ENCODE measurements at places on chromosomes 3 and 15.

GRCh38 chr15:71732636-71733035 lies 77.7 kb upstream of the NR2E3 start:
- DNase-seq: no peak

- peak; percentile 81 for DNase-seq
Observed at GRCh38 chr15:34366271-34367065, 528 bp downstream of the LPCAT4 start.

DNA sequence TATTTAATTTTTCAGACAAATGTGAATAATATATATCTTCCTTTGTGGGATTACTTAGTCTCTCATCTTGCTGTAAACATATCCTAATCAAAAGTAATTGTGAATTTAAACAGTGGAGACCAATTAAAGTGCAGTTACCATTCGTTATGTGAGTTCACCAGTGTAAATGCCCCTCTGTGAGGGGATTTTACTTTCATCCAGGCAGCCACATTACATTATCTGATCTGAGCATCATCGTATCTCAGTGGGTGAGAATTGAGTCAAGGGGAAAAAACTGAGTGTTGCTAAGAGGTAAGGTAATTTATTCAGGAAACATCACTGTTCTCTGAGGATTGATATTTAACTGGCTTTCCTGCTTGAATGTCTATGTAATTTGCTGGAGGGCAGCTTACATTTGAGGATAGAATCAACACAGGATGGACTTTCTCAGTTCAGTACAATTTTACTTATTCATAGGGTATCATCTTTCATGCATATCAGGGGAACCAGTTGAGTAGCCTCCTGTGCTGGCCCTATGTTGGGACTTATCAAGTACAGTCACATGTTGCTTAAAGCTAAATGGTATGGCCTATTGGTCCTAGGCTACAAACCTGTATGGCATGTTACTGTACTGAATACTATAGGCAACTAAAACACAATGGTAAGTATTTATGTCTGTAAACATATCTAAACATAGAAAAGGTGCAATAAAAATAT lies 219.7 kb downstream of the CD47 start:
- DNase-seq: no peak

DNA sequence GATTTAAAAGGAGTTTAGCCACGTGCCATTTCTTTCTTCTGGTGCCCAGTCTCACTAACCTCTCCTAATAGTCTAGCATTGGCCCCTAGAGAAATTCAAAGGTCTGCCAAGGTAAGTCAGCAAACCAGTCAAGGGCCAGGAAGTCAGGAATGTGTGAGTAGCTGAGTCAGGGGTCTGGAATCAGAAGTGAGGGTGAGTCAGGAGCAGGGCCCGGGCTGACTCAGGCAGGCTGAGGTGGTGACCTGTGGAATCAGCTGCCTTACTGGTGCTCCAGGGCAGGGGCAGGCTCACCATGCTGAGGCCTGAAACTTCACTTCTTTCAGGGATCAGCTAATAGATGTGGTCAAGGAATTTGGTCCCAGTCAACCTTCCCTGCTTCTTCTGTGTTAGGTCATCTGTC lies 105.8 kb upstream of the MYZAP start:
- no peak for DNase-seq

DNA sequence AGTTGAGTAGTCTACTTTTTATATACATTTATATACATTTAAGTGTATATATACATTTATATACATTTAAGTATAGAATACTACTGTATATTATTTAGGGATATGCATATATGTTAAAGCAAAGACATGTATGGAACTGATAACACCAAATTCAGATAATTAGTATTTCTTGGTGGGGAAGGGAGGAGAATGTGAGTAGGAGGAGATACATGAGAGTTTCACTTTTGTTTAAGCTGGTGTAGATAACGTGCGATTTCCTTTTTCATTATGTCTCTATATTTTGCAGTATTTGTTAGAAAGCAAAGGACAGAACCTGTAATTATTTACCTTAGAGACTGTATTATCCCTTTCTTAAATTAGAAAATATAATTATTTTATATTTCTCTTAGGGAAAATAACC lies 16.6 kb upstream of the NIT2 start:
- no peak for DNase-seq

GRCh38 chr3:99927671-99928457 lies 110.2 kb downstream of the CMSS1 start:
- no peak for DNase-seq

- DNase-seq: no peak
Observed at GRCh38 chr3:116442331-116443021, 2.8 kb downstream of the LSAMP start.

All from NB4 (cell line).